Stimulated activated CD8-positive, alpha-beta memory T cell treated with anti-CD3 and anti-CD28 coated beads, Interleukin-12 subunit alpha, Interleukin-12 subunit beta, amount 100 ng/mL, for 1 hour (primary cell): ENCODE measurements at places on chromosomes 6 and 20.

DNA sequence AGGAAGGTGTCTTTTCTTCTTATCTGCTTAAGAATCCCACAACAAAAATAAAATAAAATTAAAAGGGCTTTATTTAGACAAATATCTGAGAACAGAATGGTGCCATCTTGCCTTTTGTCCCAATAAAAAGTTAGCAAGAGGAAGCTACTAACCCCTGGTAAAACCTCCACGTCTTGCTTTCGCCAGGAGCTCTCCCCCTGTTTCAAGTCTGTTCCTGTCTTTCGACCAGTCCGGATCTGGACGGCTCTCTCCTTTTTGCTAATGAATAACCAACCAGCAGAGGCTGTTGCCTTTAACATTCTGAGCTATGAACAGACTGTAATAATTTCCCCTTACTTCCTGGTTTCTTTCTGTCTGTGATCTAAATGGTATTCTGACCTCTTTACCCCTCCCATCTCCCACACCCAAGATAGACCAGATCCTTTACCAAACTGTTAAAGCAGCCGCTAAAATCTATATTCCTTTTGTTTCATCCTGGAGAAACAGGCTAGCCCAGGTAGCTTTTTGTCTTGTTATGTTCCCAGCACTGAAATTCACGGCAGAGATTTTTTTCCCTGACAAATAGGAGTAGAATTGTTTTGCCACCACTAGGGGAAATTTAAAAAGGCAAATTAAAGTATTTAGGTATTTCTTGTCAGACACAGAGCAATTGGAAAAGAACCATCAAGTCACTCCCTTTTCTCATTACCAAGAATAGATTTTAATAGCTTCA lies at the start of gene FRK:
FRK (minus strand) TSS at position 320 of the 712 bp plus-strand sequence. CDS start 580 bp downstream, outside the sequence.
- DNase-seq, result no peak

DNA sequence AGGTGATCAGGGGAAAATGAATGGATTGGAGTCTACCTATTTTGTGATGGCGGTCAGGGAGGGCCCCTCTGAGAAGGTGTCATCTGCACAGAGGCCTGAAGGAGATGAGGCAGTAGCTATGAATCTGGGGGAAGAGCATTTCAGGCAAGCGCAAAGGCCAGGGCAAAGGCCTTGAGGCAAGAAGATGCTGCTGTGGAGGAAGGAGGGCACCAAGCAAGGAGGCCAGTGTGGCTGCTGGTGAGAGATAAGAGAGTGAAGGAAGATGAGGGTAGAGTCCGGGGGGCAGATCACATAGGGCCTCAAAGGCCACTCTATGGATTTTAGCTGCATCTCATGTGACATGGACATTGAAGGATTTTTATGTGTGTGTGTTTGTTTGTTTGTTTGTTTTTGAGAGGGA lies 20.6 kb upstream of the CSNK2A1 start:
- DNase-seq, result no peak

- DNase-seq, result no peak
Observed at GRCh38 chr6:36657271-36657670, 21.2 kb upstream of the CDKN1A start.

DNA sequence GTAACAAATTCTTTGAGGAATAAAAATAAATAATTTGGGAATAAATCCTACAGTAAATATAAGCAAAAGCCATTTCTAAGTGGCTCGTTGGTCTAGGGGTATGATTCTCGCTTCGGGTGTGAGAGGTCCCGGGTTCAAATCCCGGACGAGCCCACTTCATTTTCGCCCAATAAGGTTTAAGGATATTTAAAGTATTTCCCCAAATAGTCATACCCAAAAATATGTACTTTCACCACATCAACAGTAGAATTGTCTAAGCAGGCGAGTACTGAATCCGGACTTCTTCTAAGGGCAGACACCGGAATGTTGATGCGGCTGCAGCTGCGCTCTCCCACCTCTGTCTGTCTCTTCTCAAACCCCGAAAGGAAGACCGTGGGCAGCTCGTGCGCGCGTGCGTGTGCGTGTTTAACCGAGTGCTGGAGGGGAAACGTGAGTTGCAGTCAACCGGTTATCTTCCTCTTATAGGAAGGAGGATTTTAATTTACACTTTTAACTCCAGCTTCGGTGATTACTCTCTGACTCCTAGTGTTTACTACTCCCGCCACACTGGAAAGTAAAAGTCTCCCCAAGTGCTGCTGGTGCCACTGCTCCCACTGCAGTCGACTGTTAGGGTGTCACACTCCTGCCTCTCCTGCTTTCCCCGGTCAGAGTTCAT lies 155.7 kb upstream of the PRSS16 start:
- DNase-seq, result no peak

- DNase-seq, result peak; percentile 34
Observed at GRCh38 chr6:170291271-170292110, 613 bp upstream of the DLL1 start.

DNA sequence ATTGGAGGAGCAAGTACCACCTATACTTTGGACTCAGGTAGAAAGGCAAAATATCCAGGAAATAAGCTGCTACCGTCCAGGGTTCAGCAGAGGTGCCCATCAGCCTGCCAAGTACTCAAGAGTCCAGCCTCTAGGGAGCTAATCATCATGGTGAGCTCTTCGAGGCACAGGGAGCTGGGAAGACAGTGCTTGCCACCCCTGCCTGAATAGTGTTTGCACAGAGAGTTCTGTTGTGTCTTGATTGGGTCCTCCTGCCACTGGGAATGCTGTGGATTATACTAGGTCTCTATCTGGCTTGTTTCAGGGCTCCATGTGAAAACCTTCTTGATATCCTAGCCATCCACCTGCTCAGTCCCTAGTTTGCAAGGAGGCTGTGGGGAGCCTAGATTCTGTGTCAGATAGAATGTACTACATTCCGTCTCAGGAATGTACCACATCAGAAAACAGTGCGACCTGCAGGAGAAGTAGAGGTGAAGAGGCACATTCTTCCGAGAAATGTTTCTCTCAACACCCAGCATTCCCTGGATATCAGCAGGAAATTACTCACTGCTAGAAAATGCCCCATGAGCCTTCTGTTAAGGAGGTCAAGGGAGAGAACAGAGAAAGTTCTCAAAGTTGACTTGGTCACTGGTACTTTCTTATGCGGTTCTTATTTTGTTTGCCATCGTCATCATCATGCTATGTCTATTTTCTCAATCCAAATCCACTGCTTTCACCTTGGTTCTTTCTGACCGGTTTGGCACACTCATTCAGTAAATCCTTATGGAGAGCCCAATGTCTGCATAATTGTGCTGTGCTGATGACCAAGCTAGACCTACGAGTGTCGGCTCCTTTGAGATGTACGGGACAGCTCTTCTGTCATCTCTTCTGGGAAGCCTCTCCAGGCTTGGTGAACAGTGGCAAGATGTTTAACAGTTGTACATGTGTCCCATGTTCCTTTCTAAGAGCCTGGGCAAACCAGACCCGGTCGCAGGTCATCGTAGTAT lies 30.7 kb downstream of the PTPN1 start:
- DNase-seq, result no peak

DNA sequence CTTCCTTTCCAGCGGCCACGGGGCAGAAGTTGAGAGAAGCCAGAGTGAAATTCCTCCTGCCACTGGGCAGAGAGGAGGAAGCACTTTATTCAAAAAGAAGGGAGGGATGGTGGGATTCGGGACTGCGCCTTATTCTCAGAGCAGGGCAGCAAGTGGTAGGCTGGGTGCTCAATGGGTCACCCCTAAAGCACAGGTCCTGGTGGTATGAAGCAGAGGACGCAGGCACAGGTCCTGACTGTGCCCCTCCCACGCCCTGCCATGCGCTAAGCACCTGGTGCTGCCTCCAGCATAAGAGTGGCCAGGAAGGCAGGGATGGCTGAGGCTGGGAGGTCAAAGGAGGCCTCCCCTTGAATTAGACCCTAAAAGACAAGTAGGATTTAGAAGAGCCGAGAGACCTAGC lies 4.9 kb upstream of the GRM4 start:
- no peak for DNase-seq

DNA sequence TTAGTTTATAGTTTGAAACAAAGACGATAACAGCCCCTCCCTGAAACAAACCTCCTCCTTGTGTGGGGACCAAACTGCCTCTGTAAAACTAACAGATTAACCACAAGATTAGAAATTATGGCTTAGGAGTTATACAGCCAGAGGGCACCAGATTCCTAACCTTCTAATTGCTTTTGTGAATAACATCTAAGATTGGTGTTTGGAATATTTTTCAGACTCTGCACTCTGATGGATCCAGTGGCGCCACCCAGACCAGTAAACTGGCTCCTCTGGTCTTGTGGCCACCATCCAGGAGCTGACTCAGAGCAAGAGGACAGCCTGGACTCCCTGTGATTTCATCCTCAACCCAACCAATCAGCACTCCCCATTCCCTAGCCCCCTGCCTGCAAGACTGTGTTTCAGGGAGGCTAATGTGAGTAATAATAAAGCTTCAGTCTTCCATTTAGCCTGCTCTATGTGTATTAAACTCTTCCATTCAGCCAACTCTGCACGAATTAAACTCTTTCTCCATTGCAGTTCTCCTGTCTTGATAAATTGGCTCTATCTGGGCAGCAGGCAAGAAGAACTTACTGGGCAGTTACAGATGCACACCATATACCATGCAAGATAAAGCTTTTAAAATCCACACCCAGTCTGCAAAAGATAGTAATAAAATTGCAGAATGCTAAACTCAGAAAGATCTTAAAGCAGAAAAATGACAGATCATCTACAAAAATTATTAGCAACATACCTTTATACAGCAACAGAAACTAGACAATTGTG lies 58.5 kb upstream of the SLC22A16 start:
- DNase-seq, result no peak

GRCh38 chr6:149056777-149057463 lies 260.6 kb upstream of the TAB2 start:
- DNase-seq, result no peak

DNA sequence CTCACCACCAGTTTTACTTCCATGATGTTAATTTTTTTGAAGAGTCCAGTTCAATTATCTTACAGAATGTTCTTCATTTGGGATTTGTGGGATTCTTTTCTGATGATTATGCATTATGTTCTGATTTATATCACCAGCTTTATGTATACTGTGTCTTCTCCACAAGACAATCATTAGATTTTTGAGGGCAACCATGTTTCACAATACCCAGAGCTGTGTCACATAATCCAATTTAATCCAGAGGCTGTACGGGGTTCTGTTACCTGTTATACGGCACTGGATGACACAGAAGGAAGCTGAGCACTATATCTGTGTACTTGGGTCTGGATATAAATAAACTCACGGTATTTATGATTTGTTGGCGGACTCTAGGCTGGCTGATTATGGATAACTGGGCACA lies 41.6 kb upstream of the RPN2 start:
- DNase-seq, result no peak

DNA sequence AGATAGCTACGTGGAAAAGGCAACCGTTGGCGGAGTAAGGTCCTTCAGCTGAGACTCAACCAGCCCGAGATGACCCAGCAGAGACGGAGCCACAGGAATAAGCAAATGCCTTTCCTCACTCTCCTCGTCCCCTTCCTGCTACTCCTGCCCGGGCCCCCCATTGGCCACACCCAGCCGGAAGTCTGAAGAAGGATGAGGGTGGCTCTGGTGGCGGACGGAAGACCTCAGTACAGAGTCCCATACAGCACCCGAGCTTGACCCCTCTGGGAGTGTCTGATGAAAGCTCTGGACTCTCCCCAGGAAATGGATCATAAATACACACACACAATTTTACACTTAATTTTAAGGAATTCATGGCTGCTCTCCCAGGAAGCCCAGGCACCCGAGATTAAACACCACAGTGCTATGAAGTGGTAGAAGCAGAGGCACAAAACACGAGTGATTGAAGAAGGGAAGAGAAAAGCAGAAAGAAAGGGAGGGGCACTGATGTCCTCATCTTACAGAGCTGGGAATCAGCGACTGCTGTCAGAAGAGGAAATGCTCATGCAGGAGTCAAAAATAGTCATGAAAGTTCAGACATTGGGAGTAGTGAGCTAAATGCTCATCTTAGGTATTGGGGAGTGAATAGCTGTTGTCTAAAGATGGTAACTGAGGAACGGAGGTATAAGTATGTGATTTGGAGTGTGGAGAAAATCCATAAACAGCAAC lies 125.6 kb downstream of the BANF2 start:
- no peak for DNase-seq

DNA sequence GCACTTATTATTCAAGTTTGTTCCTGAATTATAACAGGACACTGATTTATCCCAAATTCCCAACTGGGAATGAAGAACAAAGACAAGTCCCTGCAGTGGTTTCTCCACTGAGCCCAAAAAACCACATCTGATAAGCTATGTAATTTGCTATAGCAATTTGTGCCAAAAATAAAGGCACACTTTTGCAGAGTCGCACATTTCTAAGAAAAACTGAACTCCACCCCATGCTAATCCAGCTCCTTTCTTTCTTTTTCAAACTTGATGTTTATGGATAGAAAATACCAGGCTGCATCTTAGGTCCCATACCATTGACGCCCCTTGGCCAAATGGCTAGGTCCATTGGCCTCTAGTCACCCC lies 170.2 kb upstream of the CITED2 start:
- no peak for DNase-seq

- DNase-seq, result no peak
Observed at GRCh38 chr6:490251-491037, 98.9 kb downstream of the IRF4 start.

DNA sequence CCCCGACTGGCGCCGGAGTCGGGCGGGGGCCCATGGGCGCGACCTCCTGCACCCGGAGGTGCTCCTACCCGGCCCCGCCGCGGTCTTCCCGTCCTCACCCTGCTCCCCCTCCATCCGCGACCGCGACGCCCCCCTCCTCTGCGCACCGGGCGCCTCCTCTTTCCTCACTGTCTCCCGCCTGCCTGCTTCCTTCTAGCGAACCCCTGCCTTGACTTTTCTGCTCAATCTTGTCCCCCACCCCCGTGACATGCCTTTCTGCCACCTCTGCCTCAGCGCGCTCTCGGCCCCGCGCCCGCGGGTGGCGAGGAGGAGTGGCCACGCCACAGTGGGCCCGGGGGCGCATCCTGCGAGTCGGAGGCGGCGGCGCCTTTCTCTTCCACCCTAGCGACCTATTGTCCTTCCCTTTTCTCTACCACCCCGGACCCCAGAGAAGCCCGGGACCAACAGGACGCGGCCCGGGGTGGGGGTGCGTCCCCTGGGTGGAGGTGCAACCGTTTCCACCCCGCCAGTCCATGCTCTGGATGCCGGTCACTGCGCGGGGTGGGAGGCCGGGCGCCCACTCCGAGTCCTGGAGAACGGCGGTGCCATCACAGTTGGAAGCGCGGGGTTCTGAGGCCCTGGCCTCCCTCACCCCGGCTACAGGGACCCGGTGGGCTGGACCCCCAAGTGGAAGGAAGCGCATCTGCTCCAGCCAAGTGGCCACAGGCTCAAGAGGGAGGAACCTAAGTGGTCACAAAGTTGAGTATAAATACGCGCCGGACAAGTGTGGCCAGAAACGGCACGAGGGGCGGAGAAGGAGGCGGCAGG lies 2.0 kb downstream of the PDE10A start:
- DNase-seq, result no peak

GRCh38 chr6:156114541-156114940 lies 658.9 kb upstream of the NOX3 start:
- no peak for DNase-seq

DNA sequence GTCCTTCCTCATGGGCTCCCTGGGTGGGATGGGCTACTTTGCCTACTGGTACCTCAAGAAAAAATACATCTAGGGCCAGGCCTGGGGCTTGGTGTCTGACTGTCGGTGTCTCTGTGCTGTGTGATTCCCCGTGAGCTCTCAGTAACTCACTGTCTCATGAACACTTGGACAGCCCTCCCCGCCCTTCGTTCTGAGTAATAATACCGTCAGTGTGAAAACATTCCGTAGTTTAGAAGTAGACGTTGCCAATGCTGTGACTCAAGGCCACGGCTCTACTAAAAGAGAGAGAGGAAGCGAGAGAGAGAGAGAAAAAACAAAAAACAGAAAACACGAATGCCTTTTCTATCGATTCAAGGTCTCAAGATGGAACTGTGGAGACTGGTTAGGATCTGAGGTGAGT lies 31.8 kb downstream of the FITM2 start:
- DNase-seq, result no peak

GRCh38 chr6:129646642-129647041 lies 63.3 kb downstream of the ARHGAP18 start:
- no peak for DNase-seq
